ENCODE measurements at places on chromosomes 11 and 22.
A peak's percentile ranks its signal among the peaks of the same experiment; 100 is the strongest.

DNA sequence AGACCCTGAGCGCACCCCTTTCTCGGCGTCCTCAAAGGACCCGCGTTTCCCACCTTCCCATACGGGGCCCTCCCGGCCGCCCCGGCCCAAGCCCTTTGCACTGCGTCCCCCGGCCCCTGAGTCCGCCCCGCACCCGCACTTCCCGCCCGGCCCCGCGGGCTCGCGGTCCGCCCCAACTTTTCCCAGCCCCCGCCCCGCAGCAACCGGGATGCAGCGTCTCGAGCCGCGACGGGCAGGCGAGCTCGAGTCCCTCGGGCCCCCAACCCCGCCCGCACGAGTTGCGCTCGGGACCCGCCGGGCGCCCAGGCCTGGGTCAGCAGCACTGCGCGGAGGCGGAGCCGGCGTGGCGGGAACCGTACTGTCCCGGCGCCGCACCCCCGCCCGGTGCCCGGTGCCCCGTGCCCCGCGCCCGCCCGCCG lies 371 bp downstream of the SMCO4 start:
- DNase-seq, result no peak

DNA sequence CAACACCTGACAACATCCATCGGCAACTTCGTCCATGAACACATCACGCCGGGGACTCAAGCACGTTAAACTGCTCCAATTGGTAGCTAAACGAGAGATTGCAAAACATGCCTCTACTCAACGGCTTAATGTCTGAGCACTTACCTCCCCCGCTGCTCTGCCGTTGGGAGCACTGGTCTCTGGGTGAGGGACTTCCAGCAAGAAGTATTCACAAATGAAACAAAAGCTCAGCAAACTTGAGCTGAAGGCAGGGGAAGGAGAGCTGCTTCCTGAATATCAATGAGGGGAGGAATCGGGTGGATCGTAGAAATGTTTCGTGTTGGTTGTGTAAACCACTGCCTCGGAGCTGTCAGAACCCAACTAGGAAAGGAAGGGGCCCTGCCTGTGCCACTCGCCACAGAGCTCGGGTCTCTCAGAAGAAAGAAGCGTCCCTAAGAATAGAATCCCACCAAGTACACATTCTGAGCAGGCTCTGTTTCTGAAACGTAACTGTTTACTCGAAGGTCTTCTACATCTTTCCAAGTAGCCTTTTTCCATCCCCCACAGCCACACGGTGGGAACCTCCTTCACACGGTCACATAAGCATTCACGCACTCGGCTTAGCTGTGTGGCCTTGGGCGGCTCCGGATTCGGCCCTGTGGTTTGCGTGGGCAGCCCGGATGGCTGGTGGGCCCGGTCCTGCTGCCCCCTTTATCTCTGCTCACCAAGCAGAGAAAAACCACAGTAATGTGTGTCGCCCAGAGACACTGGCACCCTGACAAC lies at the start of gene MLC1:
MLC1 (minus strand) TSS at position 216 of the 762 bp plus-strand sequence. CDS start 524 bp downstream, outside the sequence.
- DNase-seq, result no peak

GRCh38 chr11:70192666-70193410 lies 10.3 kb upstream of the FADD start:
- DNase-seq, result no peak

- no peak for DNase-seq
Measured at GRCh38 chr22:17548010-17548755, 15.1 kb upstream of the SLC25A18 start.

DNA sequence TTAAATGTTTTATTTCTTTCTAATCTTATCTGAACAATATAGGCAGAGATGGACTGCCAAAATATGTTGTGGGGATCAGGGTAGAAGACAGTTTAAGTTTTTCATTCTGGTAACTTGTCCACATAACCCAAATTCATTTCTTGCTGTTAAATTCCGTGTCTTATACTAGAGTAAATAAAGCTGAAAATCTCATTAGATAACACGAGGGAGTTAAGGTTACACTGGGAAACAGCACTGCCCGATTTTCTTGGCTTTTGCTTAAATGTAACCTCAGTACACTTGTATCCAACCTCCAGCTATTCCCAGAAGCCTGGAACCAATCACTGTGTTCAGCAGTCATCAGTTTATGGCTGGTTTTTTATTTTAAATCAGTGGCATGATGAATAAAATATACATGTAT lies 48.2 kb downstream of the MICAL3 start:
- DNase-seq, result no peak

GRCh38 chr11:68090706-68091105 lies 30.5 kb downstream of the CHKA start:
- DNase-seq, result no peak

GRCh38 chr11:30938171-30938570 lies 352.0 kb upstream of the MPPED2 start:
- DNase-seq, result no peak

- no peak for DNase-seq
Measured at GRCh38 chr11:105034813-105035620, at the start of gene CASP1. Gene CASP1 (minus strand): TSS chr11:105035144. CDS start chr11:105035113, 31 bp downstream.

GRCh38 chr11:99548264-99548663 lies 527.5 kb downstream of the CNTN5 start:
- no peak for DNase-seq

DNA sequence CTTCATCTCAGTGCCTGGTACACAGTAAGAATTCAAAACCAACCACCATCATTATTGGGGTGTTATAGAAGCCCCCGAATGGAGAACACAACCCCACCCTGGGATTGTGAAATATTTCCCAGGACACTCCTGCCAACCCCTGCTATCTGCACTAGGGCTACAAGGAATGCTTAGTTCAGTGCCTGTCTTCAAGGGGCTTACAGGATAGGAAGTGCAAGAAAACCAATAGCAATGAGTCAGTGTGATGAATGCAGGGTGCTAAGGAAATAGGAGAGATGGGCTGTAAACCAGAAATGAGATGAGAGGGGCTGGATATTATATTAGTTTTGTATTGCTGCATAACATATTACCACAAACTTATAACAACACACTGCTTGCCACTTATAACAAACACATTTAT lies 965 bp upstream of the ASCC2 start:
- no peak for DNase-seq

DNA sequence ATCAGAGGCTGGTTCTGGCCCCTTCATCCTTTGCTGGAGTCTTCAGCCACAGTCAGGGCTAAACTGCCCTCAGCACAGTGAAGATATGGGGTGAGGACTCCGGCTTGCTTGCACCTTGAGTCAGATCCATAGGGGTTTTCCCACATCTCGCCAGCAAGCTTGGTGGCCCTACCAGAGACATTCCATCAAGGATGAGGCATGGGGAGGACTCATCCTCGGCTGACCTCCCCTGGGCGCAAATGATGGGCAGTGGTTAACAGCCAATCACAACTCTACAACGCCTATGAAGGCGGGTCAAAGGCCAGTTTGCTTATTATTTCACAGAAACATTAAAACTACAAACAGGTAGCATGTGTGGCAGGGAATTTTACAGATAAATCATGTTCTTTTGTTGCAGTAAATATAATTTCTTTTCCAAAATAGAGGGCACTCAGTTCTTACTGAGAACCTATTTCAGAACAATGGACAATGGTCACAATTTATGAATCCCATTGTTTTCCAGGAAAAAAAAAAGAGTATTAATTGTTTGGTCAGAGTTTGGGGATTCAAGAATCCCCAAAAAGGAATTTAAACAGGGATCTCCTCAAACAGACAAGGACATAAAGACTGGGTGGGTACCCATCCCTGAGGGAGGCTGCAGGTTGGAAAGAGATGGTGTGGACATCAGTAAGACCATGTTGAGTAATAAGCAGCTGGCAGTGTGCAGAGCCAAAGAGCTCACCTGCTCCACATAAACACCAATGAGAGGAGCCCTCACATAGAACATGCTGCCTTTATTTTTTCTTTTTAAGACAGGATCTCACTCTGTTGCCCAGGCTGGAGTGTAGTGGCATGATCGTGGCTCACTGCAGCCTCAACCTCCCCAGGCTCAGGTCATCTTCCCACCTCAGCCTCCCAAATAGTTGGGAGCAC lies 14.8 kb downstream of the PLAAT3 start:
- no peak for DNase-seq

GRCh38 chr11:33554219-33554618 lies 146.4 kb downstream of the C11orf91 start:
- DNase-seq, result no peak

DNA sequence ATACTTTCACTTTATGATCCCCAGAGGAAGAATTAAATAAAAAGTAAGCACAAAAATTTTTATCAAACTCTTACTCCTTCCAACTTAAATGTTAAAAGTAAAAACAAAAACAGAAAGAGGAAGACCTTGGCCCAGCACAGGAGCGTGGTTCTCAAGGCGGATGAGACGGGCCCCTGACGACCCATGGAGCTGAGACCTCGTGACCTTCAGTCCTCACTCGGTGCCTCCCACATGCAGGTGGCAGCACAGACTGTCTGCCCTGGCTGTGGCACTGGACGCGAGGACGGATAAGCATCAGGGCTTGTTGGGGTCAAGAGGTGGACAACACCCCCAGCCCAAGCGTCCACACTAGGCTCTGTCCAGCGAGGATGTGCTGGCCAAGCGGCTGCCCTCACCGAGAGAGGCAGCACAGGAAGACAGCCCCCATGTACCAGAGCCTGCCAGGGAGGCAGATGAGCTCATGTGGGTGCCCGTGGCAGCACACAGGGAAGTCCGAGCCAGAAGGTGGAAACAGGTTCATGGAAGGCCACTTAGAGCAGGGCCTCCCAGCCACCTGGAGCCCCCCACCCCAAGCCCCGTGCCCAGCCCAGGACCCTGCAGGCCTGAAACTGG lies 1389.8 kb downstream of the TBC1D22A start:
- DNase-seq, result no peak

GRCh38 chr22:18050065-18050464 lies 25.7 kb upstream of the MICAL3 start:
- no peak for DNase-seq

- DNase-seq, result no peak
Measured at GRCh38 chr11:84398017-84398626, 1112.0 kb upstream of the CCDC90B start.

GRCh38 chr11:10878408-10879214 lies 20.8 kb upstream of the ZBED5 start:
- no peak for DNase-seq

GRCh38 chr22:22181341-22181850 lies 63.2 kb upstream of the VPREB1 start:
- no peak for DNase-seq

DNA sequence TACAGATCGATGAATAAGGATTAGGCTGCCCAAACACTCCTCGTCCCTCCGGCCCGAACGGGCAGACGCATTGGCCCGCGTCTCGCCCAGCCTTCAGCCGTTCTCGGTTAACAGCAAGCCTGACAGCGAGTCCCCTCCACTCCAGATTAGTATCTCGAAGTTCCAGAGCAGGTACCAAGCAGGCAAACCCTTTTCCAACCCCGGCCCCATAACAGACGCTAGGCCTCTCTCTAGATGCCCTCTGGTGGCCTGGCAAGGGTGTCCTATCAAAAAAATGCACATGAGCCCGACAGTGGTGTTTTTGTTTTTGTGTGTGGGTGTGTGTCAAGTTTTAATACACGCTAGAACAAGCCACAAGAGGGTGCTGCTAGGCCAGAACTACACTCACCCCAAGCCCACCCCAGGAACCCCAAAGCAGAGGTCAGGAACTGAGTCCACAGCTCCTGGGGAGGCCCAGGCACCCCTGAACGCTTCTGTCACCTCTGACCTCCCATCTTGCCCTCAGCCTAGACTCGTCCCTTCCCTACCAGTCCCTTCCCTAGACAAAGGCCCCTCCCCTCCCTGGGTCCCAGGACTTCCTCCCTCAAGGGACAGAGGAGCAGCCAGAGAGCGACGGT lies 658 bp upstream of the ARFGAP2 start:
- peak; percentile 45 for DNase-seq

- DNase-seq, result no peak
Measured at GRCh38 chr11:131246663-131247062, 123.8 kb upstream of the NTM start.

DNA sequence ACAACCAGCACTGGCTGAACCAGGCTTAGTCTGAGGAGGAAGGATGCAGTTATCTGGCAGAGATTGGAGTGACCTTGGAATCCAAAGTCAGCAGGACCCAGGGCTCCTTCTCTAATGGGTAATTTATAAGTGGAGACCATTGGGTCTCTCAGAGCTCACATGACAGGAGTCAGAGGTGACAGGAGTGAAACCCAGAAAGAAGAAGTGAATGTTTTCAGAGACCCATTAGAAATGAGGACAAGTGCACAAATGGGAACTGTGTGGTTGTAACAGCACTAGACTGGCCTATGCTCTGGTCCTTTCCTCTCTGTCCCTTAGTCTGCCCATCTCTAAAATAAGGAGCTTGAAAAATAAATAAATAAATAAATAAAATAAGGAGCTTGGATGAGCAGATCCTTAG lies 107.4 kb downstream of the SERGEF start:
- no peak for DNase-seq

DNA sequence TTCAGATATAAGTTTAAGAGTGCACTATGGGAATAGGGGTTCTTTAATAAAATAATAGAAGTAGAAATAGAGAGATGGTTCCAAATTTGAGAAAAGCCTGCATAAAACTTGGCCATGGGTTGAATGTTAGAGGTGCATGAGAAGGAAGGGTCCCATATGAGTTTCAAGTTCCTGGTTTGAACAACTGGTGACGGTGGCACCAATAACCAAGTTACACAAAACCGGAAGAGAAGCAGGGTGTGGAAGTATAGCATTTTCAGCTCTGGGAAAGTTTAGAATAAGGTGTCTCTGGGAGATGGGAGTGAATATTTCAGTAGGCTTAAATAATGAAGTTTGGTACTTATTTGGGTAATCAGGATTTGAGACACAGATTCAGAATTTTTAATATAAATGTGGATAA lies 2.4 kb downstream of the CASP1 start:
- no peak for DNase-seq

DNA sequence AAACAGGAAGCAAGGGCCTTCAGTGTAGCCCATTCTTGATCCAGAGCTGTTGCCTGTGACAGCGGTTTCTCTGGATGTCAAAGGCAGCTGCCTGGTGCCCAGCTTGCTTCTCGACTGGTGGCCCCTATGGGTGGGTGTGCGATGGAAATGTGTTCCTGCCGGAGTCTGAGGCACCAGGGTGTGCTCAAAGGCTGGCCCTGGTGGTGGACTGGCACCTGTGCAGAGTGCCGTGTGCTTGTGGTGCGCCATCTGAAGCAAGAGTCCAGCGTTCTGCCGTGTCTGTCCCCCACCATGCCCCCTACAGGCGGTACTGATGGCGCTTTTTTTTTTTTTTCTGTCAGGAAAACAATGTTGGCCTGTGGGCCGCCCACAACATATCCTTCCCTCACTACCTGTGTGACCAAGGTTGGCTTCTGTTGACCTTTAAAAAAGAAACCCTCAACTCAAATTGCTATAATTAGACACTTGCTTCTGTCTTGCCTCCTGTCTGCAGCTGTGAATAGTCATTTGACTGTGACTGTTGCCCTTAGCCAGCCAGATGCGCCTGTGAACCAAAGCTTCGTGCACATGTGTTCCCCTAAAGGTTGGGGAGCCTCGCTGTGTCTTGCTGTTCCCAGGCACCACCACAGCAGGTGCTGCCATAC lies 4.7 kb upstream of the RANBP1 start:
- no peak for DNase-seq

DNA sequence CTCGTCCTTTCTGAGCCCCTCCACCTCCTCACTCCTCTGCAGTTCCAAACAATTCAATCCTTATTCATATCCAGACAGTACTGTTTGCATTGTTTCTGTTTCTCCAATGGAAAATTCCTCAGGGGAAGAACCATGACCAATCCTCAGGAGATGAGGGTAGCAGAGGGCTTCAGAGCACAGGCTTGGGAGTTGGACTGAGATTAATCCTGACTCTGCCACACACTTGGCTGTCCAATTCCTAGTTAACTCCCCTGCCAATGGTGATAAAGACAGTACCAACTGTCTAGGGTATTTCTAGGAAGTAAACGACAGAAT lies 58.0 kb downstream of the MICAL3 start:
- DNase-seq, result no peak

Measured in stimulated activated CD8-positive, alpha-beta memory T cell treated with anti-CD3 and anti-CD28 coated beads, Interleukin-7, amount 100 ng/mL, for 1 hour (primary cell).